Stimulated activated CD4-positive, alpha-beta T cell treated with anti-CD3 and anti-CD28 coated beads, Interleukin-1b, Interleukin-23, amount 100 ng/mL, for 24 hours (primary cell): ENCODE measurements at places on chromosomes 2 and 18.

DNA sequence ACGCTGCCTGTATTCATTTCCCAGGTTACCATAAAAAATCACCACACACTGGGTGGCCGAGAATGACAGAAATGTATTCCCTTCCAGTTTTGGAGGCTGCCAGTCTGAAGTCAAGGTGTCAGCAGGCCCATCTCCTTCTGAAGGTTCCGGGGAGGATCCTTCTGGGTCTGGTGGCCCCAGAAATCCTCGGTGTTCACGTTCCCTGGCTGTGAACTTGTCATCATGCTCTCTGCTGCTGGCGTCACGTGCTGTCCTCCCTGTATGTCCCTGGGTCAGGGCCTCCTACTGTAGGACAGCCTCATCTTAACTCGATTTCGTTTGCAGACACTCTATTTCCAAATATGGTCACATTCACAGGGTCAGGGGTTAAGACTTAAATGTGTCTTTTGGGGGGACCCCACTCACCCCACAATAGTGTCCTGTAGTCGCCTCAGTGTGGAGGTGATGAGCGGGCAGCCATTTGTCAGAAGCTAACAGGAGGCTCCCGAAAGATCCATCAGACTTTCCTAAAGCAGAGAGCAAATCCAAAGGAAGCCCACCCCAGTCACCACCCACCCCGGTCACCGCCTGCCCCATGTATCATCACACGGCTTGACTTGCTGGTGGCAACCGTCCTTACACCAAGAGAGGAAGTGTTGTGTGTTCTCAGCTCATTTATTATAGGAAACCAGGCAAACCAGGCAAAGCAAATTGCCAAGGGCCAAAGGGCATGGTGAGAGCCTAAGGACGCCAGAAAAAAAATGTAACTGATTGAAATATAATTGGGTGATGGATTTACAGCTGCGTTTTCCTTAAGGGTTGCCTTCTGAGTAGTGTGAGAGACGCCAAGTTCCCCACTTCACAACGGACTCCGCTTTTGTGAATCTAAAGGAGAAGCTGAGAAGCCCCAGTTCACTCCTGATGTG lies 148.8 kb upstream of the ZNF236 start:
- no peak for DNase-seq

DNA sequence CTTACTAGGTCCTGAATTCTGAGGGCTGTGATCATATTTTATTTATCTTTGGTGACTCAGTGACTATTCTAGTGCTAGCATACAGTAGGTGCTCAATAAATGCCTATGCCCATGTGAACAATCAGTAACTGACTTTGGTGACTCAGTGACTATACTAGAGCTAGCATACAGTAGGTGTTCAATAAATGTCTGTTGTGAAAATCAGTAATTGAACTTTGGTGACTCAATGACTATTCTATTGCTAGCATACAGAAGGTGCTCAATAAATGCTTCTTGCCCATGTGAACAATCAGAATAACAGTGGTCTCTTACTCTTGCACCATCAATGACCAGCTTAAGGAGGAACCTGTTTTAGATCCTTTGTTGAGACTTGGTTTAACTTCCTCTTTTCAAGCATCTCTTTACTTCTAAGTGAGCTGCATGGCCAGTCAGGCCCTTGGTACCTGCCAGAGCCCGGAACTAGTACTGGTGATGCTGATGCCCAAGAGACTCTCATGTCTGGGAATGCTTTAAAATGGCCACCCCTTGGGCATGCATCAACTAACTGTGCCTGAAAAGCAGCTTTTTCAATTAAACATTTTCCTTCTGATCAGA lies 214.9 kb upstream of the SPRED2 start:
- DNase-seq, result no peak

- DNase-seq, result no peak
Measured at GRCh38 chr18:54075689-54076088, 148.8 kb downstream of the MBD2 start.

DNA sequence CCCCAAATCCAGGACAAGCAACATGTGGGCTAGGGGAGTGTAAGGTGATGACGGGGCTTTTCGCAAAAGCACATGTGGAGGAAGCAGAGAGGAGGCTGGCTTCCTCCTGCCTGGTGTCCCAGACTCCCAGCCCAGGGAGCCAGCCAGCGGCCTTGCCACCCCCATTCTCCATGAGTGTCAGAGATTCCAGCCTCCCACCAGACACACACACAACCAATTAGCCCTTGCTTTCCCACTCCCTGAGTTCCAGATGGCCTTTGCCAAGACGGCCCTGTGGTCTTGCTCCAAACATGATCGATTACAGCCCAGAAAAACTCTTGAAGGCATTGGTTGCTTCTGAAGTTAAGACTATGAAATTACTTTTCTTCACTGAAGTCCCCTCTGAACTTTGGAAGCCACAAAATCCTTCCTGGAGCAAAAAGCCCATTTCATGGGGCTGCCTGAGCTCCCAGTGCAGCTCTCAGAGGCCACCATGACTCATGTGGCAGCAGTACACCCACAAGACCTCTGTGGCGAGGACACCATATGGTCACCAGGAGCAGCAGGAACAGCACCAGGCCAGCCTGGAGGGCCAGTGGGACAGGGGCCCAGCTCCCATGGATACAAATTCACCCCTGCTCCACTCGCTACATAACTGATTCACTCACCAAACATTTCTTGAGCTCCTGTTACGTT lies 69.1 kb upstream of the PID1 start:
- no peak for DNase-seq

GRCh38 chr2:239462671-239463506 lies 62.1 kb upstream of the HDAC4 start:
- DNase-seq, result no peak

- DNase-seq, result no peak
Measured at GRCh38 chr2:46683541-46683940, 204.2 kb downstream of the TMEM247 start.

- DNase-seq, result no peak
Measured at GRCh38 chr2:49251766-49252165, 97.5 kb upstream of the FSHR start.

DNA sequence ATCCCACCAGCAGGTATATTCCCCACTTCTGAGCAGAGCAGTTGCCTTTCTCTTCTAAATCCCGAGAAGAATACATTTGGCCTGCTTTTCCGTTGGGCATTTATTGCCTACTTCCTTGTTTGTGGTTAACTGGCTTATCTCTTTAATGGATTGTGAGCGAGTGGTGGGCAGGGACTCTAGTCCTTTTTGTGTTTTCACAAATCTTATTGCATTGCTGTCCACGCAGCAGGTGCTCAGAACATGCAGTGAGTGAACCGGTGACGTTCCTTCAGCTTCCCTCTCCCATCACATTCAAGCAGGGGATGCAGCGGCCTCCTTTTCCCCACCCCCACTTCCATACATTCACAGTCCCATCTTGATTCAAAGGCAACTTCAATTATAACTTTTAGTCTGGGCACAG lies 28.9 kb upstream of the GAREM2 start:
- no peak for DNase-seq

DNA sequence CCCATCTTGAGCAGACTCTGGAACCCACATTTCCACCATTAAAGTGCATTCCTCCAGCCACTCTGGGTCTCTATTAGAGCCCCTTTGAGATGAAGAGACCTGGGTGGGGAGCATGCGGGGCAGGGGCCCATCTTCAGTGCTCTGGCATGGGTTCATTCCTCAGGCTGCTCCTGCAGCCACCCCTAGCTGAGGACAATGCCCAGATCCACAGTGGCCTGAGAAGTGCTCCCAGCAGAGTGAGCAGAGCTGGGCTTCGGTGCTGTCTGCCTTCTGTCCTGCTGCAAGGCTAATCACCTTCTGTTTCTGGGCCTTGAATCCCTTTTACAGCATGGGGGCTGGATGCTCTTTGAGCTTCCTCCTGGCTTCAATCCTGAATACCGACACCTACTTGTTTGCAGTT lies 169.8 kb downstream of the TRIM43 start:
- no peak for DNase-seq
